ENCODE measurements at places on chromosomes 11 and 22.
A peak's percentile ranks its signal among the peaks of the same experiment; 100 is the strongest.

DNA sequence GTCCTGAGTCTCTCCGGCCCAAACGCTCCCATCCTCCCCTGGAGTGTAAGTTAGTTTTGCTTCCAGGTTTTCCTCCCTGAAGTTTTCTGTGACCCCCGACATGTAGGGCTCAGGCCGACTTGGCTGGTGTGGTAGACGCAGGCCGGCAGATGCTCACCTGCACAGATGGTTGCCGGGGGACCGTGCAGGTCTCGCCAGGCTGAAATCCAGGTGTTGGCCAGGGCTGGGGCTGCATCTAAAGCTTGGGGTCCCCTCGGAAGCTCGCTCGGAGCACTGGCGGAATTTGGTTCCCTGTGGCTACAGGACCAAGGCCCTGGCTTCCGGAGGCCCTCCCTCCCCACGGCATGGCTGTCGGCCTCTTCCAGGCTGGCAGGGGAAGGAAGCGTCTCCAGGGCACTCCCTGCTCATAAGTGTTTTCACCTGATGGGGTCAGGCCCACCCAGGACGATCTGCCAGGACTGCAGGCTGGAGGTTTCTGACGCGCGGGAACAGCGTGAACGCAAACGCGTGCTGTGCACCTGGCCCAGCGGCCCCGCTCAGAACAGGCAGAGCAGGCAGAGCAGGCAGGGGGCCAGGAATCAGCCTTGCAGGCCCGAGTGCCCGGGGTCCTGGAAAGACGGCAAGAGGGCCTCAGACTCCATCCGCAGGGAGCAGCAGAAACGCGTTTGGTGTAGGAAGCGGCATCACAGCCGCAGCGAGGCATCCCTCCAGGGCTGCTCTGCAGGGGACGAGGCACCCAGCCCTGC is 258.2 kb downstream of the BRD1 start:
- no peak for DNase-seq

DNA sequence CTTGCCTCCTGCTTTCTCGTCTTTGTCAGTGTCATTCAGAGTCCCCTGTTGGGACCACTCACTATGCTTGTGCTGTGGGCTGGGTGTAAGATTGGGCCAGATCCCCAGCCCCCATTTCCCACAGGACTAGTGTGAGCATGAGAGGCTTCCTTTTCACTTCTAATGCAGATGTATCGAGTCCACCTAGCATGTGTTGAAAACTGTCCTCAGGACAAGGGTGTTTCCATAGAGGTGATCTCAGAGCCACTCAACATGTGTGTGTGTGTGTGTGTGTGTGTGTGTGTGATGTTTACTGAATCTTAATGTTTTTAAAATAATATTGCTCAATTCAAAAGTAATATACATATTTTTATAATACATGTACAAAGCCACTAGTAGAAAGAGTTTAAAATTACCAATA is 11.4 kb upstream of the CD44 start:
- no peak for DNase-seq

- DNase-seq: no peak
These were observed 551.8 kb downstream of the LUZP2 start for GRCh38 chr11:25048632-25049031.

DNA sequence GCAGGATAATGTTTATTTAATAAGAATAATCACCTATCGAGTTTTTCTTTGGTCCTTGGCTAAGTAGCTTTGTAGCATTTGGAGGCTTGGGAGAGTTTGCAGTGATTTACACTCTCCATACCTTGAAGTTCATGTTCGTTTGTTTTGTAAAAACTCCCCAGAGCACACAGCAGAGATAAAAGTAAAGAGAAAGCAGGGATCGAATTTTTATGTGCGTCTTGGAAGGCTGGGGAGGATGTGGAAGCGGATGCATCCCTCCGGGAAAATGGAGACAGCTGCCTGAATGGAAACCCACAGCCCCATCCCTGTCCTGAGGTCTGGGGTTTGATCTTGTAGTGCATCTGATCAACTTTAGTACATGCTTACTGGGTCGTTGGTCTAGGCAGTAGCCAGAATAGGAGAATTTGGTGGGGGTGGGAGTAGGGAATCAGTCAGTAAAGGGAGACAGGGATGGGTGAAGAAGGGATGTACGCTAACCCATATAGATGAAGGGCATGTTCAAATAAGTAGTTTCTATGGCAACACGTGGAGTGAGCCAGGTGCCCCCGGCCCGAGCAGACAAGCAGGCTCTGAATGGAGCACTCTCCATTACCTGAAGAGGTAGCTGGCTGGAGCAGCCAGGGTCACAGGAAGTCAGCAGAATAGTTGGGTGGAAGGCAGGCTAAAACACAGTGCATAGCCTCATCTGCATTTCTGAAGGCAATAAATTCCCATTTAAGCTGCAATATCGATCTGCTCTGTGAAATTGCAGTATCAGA is 147.8 kb downstream of the COMMD9 start:
- no peak for DNase-seq

DNA sequence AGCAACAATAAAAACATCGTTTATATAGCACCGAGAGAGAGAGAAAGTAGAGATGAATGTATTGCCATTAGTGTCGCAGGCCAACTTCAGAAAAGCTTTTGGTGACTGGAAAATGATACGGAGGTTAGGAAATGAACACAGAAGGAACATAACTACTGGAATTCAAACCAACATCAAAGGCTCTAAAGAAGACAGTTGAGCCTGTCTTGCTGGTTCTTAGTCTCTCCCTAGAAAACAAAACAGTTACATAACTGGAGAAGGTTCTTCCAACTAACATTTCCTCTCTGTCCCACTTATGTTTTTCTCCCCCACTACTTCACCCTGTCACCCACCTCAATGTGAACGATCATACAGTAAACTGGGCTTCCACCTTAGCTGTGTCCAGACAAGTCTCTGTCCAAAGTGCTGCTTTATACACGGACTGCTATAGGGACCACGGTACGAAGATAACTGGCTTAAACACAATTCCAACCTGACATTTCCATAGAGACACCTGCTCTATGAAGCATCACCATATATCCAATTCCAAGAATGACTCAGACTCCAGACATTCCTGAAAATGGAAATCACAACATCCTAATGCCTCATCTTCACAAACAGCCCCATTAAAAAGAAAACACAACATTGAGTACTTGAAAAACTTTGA is 85.2 kb upstream of the ARHGAP32 start:
- no peak for DNase-seq

DNA sequence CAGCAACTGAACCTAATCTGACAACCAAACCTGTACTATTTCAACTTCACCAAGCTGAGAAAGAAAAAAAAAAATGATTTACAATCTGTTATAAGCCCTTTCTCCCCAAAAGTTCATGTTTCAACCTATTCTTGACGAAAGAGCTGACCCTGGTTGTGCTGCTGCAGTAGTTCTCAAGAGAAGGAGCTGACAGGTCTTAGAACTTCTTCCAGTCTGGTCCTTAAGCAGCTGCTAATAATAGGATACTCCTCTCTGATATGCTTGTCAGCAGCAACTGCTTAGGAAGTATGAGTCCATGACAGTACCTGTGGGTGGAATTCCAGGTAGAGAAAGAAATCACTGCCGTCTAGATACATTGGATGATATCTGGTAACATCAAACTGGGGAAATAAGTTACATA is 735.1 kb upstream of the CCDC90B start:
- DNase-seq: no peak

DNA sequence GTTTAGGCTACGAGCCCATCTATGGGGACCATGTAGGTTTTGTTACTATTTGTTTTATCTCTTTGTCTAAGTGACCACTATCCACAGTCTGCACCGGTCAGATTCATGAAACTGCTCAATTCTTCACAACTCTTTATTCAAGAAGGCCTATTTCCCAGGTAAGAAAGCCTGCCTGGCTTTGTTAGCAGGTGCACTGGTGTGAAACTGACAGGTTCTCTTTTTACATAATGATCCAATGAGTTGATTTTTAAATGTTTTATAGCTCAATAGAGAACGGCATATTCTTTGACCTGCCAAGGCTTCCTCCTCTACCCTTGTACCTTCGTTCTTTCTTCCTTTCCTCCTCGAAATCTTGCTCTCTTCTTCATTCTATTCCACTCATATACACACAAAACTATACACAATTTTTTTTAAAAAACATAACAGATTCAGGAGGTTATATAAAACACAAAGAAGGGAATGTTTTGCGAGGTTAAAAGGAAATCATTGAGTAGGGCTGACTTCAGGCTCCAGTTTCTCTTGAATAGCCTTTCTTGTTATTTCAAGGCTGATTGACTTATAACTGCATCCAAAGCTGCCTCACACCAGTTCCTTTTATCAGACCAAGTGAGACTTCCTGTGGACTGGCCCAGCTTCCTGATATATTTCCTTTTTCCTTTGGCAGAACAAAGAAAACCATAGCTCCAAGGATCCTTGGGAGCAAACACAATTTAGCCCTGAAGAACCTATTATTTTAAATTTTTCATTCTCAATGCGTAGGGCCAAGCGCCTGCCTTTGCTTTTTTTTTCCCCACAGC is 11.4 kb downstream of the FLI1 start:
- DNase-seq: no peak

GRCh38 chr11:113528982-113529381 is 53.8 kb upstream of the DRD2 start:
- DNase-seq: no peak

DNA sequence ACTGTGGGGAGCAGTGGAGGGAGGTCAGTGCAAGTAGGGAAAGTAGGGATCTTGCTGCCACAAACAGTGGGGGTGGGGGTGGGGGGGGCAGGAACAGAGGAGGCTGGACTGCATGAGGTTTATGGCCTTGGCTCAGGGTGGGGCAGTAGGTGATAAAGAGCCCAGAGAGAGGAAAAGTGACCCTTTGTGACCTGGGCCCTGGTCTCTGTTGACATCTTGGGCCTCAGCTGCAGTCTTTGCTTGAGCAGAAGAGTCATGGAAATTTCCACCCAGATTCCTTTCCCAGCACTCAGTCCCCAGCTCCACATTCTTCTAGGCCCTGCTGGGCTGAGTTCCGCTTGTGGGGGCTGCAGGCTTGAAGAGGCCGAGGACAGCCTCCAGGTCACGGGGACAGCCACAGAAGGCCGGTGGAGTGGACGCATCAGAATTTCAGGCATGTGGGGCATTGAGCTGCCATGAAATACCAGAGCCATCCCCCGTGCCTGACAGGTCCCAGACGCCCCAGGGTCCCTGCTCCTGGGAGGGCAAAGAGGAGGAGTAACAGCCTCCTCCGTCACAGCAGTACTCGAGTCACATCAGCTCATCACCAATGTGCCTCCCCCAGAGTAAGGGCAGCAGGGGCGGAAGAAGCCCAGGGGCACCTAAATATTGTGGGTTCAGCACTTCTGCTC is 9.7 kb upstream of the MALAT1 start:
- DNase-seq: peak; percentile 82

GRCh38 chr11:7851391-7851790 is 54.6 kb upstream of the OR5P2 start:
- peak; percentile 6 for DNase-seq

- DNase-seq: no peak
These were observed 60.7 kb upstream of the PHF21A start for GRCh38 chr11:46181843-46182424.

GRCh38 chr22:40422558-40423309 is 52.3 kb downstream of the SGSM3 start:
- no peak for DNase-seq

GRCh38 chr11:12689029-12689755 is 15.0 kb downstream of the TEAD1 start:
- no peak for DNase-seq

- DNase-seq: no peak
These were observed 1.5 kb downstream of the ATG13 start for GRCh38 chr11:46618837-46619236.

GRCh38 chr11:83063073-83063754 is 8.5 kb downstream of the RAB30 start:
- no peak for DNase-seq

DNA sequence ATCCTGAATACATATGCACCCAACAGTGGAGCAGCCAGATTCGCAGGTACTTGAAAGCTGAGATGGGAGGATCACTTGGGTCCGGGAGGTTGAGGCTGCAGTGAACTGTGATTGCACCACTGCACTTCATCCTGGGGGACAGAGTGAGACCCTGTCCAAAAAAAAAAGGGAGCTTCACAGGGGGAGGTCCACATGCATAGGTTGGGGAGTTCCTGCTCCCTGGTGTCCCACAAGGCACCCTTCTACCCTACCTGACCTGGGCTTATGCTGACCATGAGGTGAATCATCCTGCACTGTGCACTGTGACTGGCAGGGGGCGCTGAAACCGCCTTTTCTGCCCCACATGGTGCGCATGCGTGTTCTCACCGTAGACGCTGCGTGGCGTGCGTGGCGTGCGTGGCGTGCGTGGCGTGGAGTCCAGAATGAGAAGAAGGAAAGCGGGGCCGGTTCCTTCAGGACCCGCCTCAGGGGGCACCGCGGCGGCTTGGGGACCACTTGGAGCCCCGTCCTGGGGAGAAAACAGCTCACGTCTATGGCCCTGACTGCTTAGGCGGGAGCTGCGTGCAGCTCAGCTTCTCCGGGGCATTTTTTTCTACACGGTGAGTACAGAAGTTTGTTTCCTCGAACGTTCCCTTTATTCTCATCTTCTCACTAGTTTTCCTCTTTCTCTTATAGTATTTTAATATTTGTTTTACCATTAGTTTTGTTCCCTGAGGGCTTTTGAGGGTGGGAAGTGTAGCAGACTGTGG is 116.6 kb upstream of the GRK3 start:
- peak; percentile 87 for DNase-seq

GRCh38 chr11:5522308-5522707 is 5.8 kb upstream of the UBQLNL start:
- no peak for DNase-seq

DNA sequence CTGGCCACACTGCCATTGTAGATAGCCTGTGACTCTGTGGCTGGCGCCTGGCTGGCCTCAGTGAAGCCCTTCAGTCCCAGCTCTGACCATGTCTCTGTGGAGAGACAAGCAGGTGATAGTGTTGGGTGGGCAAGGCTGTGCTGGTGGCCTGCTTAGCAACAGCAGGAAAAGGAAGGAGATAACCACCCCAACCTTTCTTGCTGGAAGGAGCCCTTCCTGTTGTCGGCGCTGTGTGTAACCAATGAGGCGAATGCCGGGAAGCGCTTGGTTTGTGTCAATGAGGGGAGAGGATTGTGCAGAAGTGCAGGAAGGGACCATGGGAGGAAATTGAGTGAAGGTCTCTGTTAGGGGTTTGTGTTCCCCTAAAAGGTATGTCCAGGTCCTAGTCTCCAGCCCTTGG is 27.3 kb downstream of the PARVB start:
- DNase-seq: no peak

DNA sequence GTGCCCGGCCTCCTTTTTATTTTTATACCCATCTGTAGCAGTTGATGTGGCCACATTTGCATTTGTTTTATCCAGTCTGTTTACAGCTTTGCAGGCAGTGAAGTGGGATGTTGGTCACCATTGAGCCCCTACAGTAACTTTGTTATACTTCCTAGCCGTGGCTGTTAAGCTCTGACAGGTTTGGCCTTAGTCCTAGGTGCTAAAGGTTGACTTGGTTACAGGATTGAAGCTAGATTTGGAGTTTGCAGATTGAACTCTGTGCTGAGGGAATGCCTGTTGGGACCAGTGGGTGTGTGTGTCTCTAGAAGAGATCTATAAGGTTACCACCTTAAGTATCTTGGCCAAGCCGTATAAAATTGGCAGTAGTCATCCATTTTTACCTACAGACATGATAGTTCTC is 91.2 kb downstream of the PPP6R3 start:
- no peak for DNase-seq

- DNase-seq: no peak
These were observed 11.7 kb downstream of the SYNGR1 start for GRCh38 chr22:39361496-39361895.

GRCh38 chr22:36687516-36687915 is 16.0 kb downstream of the CACNG2 start:
- no peak for DNase-seq

Data from HTR-8/SVneo (cell line).